ENCODE measurements at places on chromosomes 6 and 20.

DNA sequence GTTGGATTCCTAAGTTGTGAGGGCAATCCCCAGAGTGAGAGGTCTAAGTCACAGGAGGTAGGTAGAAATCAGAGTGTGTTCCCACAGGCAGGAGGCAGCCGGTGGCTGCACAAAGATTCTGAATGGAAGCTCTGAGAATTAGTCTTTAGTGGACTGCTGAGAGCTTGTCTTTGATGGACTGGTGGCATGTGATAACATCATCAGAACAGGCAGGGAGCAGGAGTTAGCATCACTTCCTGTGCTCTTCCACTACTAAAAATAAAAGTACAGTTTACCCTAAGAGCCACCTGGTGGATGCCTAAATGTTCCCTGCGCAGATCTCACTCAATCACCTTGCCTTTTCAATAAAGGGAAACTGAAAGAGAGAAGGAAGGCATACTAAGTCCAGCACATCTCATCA lies 294.6 kb upstream of the POU3F2 start:
- no peak for DNase-seq

DNA sequence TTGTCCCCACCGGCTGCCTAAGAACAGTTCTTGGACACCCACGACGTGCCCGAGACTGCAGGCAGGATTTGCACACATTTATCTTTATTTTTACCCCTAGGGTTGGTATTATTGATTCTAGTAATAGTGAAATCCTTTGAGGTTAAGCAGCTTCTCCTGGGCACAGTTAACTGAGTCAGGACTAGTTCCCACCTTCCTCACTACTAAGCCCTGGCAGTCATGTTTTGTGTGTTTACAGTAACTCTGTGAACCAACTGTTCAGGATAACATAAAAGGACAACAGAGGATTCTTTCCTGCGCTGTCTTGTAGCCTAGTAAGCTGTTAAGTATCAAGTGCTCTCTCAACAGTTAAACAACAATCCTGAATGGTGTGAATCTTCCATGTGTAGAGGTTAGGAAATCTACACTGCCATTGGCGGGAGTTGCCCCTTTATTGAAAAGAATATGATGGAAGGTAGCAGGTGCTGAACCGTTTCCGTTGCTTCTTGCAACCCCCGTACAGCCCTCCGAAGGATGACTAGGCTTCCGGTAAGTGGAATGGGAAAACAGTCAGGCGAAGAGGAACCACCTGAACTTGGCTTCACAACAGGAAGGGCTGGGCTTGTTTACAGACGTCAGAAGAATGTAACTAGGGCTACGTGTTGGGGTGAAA lies 979 bp upstream of the SOD2 start:
- DNase-seq = no peak

- DNase-seq = no peak
These were observed 19.2 kb downstream of the CHMP4B start for GRCh38 chr20:33830371-33830770.

- DNase-seq = no peak
These were observed 6.0 kb upstream of the RAB22A start for GRCh38 chr20:58303547-58303946.

GRCh38 chr6:138722425-138723371 lies 50.9 kb upstream of the CCDC28A start:
- DNase-seq = no peak

GRCh38 chr6:137843211-137843610 lies 23.8 kb upstream of the TNFAIP3 start:
- DNase-seq = no peak

DNA sequence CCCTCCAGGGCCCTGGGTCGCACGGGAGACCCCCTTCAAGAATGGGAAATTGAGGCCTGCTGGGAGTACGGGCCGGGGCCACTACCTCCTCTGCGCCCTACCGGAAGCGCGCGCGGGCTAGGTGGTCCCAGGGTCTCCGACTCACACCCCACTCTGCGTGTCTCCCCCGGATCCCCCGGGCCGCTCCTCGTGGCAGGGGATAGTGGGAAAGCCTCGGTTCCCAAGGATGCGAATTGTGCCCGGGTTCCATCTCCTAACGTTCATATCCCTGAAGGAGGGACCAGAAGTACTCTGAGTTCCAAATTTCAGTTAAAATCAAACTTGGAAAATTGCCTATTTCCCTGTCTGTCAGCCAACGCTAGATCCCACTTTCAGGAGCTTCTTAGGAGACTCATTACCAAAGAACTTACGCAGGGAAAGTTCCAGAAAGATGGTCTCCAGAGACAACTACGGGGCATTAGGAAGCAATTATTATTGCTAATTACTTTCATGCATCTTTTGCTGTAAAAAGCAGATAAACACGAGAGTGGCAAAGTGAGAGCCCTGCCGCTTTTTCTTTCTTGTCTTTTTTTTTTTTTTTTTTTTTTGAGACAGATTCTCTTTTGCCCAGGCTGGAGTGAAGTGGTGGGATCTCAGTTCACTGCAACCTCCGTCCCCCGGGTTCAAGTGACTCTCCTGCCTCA lies 858 bp downstream of the FAM83D start:
- DNase-seq = no peak

DNA sequence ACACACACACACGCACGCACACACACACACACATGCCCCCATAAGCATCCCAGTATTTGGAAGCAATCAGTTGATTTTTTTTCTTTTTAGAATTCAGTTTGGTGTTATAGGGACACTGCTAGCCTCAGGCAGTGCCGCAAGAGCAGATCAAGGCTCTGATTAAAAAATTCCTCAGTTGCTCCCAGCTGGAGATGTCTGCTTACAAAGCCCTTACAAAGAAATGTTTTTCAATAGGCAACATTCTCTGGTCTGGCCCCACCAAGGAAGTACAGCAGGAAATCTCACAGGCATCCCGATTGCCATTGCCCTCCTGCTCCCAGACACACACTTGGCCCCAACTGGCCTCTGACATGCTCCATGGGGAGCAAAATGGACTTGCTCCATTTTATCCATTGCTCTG lies 22.9 kb upstream of the CD83 start:
- no peak for DNase-seq

DNA sequence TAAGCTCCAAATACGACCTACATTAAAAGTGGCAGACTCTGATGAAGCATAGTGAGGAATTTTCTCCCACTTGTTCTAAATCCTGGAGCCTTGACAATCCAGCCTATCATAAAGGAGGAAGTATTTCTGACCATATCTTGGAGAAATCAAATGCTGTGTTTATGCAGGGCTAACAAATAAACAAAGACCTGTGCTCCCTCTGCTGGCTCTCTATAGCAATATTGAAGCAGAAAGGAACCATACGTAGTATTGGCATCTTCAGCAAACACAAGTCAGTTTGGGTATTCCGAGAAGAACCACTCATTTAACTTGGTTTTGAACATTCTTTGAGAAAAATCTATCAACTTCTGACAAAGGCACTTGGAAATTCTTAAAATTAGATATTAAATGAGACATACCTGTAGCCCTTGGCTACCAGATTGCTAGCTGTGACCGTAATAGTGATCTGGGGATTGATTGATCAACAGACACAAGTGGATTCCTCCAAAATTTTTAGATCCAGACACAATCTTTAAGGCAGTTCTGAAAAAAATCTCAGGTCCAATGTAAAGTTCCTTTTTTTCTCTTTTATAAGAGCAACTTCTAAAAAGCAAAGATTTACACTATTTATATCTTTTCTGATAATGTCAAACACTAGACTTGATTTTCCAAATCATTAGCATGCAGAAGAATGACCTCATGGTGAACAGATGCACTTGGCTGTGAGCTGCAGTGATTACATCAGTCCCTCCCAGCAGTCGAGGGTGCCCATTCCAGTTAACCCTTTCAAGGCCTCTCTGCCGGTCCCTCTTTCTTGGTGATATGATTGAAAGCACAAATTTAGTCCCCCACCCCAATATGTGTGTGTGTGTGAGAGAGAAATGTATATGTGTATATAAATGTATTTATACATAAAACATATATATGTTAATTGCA lies 40.2 kb downstream of the INSM1 start:
- peak; percentile 22 for DNase-seq

GRCh38 chr6:123616016-123616415 lies 20.7 kb downstream of the TRDN start:
- DNase-seq = no peak

GRCh38 chr6:34520645-34521462 lies 35.3 kb downstream of the SPDEF start:
- no peak for DNase-seq

GRCh38 chr20:19750101-19750606 lies 7.9 kb upstream of the RIN2 start:
- DNase-seq = no peak

DNA sequence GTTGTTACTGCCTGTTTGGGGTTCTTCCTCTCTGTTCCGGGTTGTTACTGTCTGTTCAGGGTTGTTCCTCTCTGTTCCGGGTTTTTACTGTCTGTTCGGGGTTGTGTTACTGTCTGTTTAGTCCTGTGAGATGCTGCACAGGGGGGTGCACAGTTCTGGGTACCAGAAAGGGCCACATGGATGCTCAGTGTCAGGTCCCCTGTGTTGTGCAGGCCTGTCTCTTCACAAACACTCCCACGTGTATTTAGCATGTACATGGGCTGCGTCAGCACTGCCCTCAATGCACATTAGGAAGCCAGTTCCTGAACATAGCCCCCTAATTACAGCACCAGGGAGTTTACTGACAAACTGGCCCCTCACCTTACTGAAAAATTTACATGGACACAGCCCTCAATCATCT lies 118.5 kb downstream of the DLL1 start:
- no peak for DNase-seq

DNA sequence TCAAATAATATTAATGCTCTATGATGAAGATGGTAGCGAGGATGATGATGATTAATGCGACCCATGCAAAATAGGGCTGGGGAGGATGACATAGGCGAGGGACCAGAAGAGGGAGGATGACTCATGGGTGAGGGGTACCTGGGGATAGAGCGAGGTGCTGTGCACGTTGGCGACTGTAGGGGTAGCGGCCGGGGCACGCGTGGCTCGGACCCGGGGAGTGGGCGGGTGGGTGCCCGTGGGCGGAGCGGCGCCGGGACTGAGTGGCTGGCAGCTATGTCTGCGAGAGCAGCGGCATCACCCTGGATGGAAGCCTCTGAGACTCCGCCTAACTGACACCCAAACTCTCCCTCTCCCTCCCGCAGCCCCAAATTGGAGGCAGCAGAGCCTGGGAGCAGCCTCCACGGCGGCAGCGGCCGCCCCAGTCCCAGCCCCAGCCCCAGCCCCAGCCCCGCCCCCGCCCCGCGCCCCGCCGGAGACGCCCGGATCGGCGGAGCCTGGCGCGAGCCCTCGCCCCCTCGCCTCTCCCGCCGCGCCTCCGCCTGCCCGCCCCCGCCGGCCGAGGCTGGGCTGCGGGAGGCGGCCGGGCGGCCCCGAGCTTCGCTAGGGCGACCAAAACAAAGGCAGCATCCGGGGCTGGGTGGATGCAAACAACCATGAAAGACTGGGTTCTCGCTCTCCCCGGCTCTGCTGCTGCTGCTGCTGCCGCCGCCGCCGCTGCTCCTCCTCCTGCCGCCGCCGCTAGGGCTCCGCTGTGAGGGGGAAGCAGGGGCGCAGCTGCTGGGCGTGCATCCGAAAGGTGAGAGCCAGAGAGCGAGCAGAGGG lies at the start of gene RIMS1:
RIMS1 (plus strand) TSS at position 367 of the 822 bp plus-strand sequence. CDS start 474 bp downstream, outside the sequence.
- DNase-seq = peak; percentile 16

- DNase-seq = no peak
These were observed 7.2 kb upstream of the LCA5 start for GRCh38 chr6:79544299-79544927.

DNA sequence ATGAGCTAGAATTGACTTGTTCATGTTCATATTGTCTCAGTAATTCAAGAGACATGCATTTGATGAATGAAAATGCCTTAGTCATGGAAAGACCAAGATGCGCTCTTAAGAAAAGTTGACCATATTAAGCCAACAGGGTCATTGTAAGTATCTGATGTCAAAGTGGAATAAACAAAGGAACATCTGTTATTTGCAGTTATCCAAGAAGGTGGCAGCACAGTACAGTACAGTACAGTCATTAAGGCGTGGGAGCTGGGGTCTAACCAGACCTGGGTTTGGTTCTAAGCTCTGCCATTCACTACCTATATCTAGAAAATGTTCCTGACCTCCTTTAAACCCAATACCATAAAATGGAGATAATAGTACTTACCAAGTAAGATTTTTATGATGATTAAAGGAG lies 178.1 kb downstream of the BACH2 start:
- no peak for DNase-seq

DNA sequence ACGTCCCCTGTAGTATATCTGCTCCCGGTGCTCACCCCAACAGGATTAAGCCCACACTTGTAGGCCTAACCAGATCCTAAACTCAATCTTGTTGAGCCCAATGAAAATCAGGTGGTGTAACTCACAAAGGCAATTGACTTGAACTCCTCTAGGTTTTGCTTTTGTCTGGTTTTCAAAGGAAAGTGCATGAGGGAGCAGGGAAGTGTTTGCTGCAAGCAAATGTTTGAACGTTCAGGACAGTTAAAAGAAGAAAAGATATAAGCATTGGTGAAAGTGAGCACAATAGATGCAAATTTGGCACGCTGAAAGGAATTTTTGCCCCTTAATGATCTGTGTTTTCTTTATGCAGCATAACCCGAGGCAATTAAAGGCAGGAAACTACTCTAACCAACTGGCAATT lies 212.6 kb downstream of the PLCB1 start:
- no peak for DNase-seq

DNA sequence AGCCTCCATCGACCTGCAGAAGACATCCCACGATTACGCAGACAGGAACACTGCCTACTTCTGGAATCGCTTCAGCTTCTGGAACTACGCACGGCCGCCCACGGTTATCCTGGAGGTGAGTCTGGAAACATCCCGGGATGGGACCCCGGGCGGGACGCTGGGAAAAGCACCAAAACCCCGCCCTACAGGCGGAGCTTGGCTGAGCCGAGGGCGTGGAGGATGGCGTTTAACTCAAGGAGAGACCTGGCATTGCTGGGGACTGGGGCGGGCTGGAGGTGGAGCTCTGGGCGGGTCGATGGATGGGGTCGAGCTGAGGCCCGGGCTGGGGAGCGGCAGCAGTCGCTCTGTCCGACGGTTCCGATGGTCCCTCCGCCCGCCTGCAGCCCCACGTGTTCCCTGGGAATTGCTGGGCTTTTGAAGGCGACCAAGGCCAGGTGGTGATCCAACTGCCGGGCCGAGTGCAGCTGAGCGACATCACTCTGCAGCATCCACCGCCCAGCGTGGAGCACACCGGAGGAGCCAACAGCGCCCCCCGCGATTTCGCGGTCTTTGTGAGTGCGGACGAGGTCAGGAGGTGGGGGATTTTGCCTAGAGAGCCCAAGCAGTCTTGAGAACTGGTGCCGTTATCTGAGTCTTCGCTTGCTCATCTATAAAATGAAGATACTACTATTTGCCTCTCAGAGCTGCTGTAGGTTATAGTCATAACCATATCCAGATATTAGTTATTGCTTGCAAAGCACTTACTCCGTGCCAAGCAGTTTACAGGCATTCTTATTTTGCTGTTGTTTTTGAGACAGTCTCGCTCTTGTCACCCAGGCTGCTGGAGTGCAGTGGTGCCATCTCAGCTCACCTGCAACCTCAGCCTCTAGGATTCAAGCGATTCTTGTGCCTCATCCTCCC lies 3.8 kb downstream of the SPAG4 start:
- DNase-seq = peak; percentile 40

DNA sequence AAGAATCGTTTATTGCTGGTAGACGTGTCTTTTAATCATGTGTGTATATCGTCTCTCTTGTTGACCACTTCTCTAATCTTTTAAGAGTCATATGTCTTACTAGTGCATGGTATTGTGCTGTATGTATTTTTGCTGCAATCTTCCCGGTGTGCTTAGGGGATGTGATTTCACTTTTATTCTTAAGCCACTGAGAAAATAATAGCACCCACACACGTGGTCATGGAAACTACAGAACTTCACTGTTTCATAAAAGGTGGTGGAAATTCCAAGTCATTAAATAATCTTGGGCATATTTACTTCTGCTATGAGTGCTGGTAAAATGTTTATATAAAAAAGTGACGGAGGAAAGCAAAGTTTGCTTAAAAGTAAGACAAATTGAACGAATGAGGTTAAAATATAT lies 3.0 kb upstream of the CDYL start:
- DNase-seq = no peak

GRCh38 chr20:16270989-16271388 lies 302.3 kb downstream of the KIF16B start:
- DNase-seq = no peak
